RCC 7860 (cell line): ENCODE measurements at places on chromosomes 2 and 18.

- DNase-seq = no peak
Observed at GRCh38 chr18:70452501-70452900, 163.7 kb downstream of the SOCS6 start.

GRCh38 chr18:7349181-7349837, 118.4 kb downstream of the LRRC30 start:
- DNase-seq = no peak

DNA sequence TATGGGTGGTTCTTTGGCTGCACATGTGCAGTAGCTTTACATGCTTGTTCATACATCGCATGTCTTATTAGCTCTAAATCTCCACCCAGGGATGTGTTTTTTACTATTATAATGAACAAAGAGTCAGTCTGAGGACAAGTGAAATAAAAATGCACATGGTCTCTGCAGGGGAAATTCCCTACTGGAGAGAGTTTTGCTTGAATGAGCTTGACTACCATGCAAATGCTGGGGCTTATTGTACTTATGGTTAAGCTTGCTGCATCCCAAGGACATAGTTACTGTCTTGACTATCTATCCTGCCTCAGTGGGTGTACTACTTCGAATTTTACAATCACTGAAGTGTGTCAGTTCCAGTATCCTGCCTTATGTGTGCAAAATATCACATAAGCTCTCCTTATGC, 362.7 kb downstream of the TDRD15 start:
- DNase-seq = no peak

DNA sequence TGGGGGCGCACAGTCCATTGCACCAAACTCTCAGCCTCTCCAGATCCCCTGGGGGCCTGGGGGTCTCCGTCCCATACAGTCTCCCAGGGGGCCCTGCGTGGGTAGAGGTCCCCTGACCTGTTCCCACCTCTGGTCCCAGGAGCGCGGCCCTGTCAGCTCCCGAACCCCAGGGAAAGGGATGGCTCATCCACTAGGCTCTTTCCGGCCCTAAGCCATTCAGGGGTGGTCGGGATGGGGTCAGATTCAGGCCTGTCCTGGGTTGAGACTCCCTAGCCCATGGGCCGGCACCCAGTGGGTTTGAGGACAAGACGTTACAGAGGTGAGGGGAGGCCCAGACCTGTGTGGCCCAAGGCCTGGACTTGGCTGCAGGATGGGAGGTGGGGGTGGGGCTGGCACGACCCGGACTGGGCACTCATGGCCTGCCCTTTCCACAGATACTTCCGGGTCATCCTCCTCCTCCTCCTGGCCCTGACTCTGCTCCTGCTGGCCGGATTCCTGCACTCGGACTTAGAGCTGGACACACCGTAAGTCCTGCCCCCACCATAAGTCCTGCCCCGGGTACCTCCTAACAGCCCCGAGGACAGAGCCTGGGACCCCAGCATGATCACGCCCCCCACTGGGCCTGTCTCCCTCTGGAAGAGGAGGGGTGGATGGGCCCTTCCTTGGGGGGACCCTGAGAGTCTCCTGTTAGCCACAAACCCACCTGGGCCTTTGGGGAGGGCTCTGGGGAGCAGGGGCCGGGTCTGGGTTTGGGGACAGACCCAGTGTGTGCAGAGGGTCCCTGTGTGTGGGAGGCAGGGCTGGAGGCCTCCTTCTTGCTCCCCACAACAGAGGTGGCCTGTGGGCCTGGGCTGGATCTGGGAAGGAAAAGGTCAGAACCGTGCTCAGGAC, 10.1 kb upstream of the NEU4 start:
- no peak for DNase-seq

- no peak for DNase-seq
Observed at GRCh38 chr2:212037062-212037461, 501.5 kb downstream of the ERBB4 start.

DNA sequence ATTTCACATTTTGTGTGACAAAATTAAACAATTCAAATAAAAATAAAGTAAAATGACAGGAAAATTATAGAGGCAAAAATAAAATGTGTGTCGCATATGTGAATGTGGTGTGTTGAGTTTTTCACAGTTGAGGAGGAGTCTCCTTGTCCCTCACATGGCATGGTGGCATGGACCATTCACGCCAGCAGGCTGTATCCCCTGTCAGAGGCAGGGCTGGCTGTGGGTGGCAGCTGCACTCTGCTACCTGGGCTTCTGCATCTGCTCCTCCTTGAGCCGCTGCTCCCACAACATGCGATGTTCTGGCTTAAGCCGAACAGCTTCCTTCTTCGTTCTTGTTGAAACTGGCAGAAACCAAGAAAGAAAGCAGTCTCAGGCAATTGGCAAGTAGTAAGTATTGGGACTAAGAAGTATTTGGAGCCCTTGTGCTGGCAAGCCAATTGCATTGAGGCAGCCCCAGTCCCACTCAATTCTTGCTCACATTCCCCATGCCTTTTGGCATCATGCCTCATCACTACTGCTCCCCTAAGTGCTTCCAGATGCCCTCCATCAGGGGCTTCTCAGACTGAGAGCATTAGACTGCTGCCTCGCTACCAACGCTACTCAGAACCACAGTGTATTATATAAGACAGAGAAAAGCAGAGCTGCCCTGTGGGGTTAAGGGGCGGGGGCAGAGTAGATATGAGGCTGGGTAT, 177.9 kb upstream of the NABP1 start:
- no peak for DNase-seq

GRCh38 chr18:70499218-70499691, 210.4 kb downstream of the SOCS6 start:
- DNase-seq = no peak

GRCh38 chr2:192544371-192544955, 349.7 kb upstream of the TMEFF2 start:
- DNase-seq = no peak

- DNase-seq = no peak
Observed at GRCh38 chr2:170298115-170298514, 120.2 kb downstream of the MYO3B start.

- DNase-seq = no peak
Observed at GRCh38 chr2:199405241-199405640, 52.5 kb downstream of the SATB2 start.

DNA sequence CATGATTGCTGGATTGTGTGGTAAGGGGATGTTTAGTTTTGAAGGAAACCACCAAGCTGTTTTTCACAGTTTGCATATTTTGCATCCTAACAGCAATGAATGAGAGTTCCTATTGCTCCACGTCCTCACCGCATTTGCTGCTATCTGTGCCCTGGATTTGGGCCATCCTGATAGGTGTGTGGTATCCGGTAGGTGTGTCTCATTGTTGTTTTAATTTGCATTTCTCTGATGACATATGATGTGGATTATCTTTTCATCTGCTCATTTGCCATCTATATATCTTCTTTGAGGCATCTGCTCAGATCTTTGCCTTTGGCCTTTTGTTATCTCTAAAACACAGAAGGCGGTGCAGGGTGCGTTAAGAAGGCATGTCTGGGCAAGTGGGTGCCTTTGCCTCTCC, 73.3 kb downstream of the LONRF2 start:
- DNase-seq = no peak

DNA sequence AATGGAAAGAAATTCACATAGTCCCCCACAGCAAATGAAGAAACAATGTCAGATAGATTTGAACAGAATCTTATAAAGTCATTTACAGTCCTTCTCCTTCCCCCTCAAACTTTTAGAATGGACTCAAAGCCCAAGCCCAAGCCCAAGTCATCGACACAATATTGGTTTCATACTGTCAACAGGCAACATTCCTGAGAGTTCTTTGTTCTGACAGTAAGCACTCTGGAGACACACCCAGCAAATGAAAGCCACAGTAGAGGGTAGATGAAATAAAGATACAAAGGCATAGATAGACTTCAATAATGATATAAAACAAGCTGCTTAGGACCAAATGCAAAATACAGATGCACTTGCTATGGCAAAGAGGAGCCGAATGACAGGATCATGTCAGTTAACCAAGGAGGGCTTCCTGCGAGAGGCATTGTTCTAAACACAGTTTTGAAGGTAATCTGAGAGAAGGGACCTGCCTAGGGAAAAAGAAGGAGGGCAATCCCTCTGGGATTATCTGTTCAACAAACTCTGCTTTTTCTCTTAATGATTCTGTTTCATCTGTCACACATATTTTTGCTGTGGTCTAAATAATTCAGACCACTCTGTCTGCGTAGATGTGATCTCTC, 97.1 kb upstream of the MAP4K3 start:
- DNase-seq = no peak

GRCh38 chr2:202425036-202425435, 48.9 kb downstream of the BMPR2 start:
- DNase-seq = peak; percentile 26

DNA sequence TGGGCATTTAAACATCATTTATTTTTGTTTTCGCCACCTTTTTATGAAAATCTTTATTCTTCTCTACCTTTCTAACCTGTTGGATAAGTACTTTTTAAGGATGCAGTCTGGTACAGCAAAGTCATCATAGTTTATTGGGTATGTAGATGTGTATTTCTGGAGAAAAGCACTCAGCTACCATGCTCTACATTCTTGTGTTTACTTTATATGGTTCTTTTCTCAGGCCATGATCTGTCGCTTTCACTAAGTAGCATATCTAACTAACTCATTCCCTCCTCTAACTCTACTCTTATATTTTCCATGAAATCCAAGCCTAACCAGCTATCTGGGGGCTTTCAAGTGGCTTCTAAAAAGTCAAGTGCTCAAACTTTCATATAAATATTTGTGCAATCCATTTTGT, 25.3 kb upstream of the SETBP1 start:
- no peak for DNase-seq

DNA sequence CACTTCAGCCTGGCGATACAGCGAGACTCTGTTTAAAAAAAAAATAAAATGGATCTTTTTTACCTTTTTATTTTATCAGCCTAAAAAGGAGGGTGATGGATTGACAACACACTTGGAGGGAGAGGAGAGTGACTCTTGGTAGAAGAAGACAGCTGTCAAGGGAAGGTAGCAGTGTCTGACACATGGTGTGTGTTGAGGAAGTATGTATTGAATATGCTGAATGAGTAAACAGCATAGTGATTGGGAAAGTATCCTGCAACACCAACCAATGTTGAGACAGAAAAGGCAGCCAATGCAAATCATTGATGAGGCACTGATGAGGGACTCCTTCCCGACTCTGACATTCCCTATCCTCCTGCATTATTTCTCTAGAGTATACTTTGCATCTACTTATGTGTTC, 306.4 kb downstream of the LPIN1 start:
- DNase-seq = no peak

DNA sequence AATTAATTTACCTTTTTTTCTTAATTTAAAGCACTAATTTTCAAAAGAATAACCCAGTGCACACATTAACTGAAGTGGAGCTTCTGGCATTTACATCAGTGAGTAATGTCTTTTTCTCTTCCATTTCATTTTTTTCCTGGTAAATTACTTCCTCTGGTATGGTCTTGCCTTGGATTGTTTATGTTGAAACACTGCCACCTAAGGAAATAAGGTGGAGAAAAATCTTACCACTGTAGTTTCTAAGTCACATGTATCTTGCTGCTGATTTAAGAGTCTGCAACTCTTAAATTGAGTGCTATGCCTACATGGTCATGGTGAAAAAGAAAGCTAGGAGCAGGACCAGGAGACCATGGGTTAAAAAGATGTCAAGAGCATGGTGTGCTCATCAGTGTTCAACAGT, 51.0 kb downstream of the TTC27 start:
- DNase-seq = no peak

- DNase-seq = no peak
Observed at GRCh38 chr2:120984046-120984445, 248.4 kb downstream of the GLI2 start.
